ENCODE measurements at places on chromosomes 4 and X.

DNA sequence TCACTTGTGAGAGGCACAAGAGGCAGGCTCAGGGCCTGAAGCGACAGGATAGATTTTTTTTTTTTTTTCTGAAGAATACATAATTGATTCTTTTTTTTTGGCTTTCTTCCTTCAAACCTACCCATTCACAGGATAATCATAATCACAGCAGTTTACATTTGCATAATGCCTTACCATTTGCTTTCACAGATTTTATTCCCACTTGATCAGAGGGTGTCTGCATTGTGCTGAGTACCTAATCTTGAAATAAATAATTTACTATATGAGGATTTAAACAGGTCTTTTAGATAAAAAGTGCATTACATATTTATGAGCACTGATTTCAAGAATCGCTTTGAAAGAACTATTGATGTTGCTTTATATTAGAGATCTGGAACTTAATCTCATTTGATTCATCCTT is 219.3 kb downstream of the SPRY1 start:
- no peak for DNase-seq

- DNase-seq: no peak
Measured at GRCh38 chrX:116628464-116628863, 165.7 kb upstream of the CT83 start.

- DNase-seq: no peak
Measured at GRCh38 chrX:19168609-19169008, 46.3 kb upstream of the ADGRG2 start.

DNA sequence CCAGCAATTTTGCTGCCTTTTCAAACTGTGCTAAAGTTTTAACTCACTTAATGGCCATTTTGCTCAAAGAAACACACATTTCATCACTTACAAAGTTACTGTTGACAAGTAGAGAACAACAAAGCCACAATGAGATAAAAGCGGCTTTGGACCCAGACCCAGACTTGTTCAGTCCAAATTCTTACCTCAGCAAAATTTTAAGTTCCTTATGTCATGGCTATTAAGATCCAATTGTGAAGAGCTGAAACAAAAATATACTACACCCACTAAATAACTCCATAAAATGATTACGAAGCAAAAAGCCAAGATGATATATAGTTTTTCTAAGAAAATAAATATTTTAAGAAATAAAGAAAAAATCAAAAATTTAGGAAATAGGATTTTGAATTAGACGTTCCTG is 137.0 kb upstream of the INPP4B start:
- no peak for DNase-seq

- no peak for DNase-seq
Measured at GRCh38 chr4:167939863-167940616, 152.3 kb upstream of the ANXA10 start.

GRCh38 chr4:1449475-1449832 is 43.2 kb upstream of the NKX1-1 start:
- no peak for DNase-seq

- DNase-seq: peak; percentile 13
Measured at GRCh38 chr4:76752861-76753501, 145.0 kb downstream of the SOWAHB start.

- DNase-seq: no peak
Measured at GRCh38 chr4:94491322-94491721, 39.6 kb downstream of the PDLIM5 start.

DNA sequence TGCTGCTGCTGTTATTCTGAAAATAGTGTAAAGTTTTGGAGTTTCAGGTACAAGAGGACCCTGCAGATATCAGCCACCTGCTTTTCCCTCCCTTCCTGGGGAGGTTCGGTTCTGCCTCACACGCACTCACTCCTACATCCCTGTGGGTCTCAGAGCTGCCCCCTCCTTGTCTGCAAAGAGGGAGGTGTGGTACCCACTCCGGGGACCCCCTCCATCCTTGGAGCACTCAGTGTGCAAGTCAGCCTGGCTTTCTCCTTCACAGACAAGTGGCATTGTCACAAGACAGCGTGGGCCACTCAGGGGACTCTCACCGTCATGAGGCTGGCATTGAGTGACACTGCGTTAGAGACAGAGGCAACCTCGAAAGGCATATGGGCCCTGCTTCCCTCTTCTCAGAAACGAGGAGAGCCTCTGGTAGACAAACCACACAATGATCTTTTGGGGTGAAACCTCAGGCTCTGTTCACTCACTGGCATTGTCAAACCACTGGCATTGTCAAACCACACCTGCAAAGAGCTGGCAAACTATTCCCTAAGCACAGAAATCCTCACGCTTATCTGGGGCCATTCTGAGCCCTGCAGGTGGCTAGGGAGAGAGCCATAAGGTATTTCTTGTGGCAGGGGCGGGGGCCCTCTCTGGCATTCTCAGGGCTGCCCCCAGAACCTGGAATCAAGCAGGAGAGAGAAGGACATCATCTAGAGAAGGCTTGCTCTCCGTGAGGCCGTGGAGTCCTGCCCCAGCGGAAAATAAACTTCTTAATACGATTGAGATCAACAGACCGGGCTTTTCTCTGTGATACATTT is 285.0 kb downstream of the SHOX start:
- peak; percentile 11 for DNase-seq

- DNase-seq: no peak
Measured at GRCh38 chr4:101244349-101244748, 103.0 kb downstream of the PPP3CA start.

- no peak for DNase-seq
Measured at GRCh38 chrX:137567682-137568232, 1.8 kb downstream of the ZIC3 start.

GRCh38 chrX:113389846-113390245 is 549.2 kb upstream of the AMOT start:
- no peak for DNase-seq

DNA sequence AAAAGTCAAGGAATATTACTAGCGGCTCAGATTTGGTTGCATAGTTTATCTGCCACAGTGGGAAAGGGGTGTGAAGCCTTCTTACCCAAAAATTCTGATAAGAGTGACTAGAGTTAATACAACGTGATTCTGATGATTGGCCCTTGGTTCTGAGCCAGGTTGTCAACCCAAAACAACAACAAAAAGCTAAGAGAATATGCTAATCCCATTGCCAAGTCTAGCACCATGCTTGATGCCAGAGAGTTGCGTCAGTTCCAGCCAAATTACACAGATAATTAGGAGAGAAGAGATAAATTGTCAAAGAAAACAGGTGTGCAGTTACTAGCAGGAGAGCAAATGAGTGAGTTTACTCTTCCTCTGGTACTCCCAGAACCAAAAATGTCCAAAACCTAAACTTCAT is 287.4 kb upstream of the AGA start:
- DNase-seq: no peak

- no peak for DNase-seq
Measured at GRCh38 chr4:107665001-107665400, 55.0 kb downstream of the PAPSS1 start.

GRCh38 chr4:189365451-189365850 is 575.2 kb upstream of the FRG1 start:
- DNase-seq: no peak

GRCh38 chr4:76979236-76979635 is 29.7 kb downstream of the SEPTIN11 start:
- no peak for DNase-seq

GRCh38 chr4:82747686-82748575 is 50.7 kb downstream of the SCD5 start:
- DNase-seq: no peak
